IMR-90 (cell line): ENCODE measurements at places on chromosomes 5 and 9. TPM values are rescaled to one million over a fixed set of nuclear protein-coding genes. Genes with fewer than 3 reads are reported as not detected.

- DNase-seq = peak; percentile 67
Measured at GRCh38 chr5:43773478-43773844, 170.5 kb downstream of the NNT start.

GRCh38 chr5:156920042-156920860 is 42.8 kb downstream of the TIMD4 start:
- DNase-seq = no peak

GRCh38 chr5:171425596-171426244 is 6.3 kb downstream of the FGF18 start:
- DNase-seq = no peak

DNA sequence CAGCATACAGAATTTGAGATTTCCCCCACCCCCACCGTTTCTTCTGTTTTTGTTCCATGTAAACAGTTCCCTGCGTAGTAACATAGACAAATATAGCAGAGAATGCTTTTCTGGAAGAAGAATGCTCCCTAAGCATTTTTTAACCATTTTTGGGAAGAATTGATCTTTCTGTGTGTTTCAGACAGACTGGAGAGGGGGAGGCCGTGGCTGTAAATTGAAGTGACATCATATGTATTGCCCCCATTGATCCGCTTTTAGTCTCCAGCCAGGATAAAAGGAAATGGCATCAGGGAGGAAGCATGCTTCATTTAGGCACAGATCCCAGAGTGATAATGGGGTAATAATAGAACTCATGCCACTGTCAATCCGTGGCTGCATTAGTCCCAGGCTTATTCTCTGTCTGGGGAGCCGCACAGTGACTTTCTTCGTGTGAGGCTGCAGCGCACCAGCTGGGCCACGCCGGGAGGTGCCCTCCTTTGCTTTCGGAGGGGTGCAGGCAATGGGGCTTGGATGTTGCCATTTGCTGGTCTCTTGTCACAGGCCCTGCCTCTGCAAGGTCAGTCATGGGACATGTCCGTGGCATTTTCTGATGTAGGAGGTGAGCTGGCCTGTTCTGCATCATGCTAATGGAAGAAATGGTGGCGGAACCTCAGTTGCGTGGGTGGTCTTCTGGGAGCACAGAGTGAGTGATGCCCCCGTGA is 261.5 kb downstream of the FANCC start:
- DNase-seq = peak; percentile 77

DNA sequence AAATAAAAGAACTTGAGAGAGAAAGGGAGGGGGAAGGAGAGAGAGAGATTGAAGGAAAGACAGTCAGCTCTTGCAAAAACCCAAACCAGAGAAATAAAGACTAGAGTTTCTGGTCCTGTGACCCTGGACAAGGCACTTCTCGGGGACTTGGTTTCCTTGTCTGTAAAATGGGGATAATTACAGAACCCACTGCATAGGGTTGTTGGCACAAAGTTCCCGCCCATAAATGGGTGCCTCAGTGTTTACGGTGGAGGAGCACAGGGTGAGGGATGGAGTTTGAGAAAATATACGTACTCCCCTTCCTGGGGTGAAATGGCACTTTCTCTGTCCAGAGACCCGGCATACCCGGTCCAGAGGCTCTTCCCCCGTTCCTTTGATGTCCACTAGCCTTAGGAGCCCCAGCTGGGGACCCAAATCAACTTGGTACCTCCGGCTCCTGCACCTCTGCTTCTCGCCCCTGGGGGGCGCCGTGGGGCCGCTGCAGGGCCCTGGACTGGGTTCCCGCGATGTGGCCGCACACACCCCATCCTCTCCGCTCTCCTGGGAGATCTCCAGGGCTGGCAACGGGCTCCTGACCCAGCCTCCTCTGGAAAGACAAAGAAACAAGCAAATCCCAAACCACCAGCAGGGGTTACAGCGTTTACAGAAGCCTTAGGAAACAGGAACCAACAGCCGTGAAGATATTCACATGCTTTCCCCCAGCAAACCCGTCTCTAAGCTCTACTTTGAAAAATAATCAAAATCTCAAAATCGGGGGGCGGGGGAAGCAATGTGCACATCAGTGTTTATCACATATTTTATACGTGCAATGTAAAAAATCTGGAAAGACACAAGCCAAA is 26.3 kb downstream of the PTGES start:
- DNase-seq = peak; percentile 78

GRCh38 chr9:120931231-120932085 is 4.9 kb upstream of the TRAF1 start:
- DNase-seq = peak; percentile 75

GRCh38 chr5:41736641-41737040 is 133.6 kb downstream of the OXCT1 start:
- DNase-seq = peak; percentile 62

GRCh38 chr9:5644501-5644900 is 15.6 kb downstream of the RIC1 start:
- peak; percentile 16 for DNase-seq

DNA sequence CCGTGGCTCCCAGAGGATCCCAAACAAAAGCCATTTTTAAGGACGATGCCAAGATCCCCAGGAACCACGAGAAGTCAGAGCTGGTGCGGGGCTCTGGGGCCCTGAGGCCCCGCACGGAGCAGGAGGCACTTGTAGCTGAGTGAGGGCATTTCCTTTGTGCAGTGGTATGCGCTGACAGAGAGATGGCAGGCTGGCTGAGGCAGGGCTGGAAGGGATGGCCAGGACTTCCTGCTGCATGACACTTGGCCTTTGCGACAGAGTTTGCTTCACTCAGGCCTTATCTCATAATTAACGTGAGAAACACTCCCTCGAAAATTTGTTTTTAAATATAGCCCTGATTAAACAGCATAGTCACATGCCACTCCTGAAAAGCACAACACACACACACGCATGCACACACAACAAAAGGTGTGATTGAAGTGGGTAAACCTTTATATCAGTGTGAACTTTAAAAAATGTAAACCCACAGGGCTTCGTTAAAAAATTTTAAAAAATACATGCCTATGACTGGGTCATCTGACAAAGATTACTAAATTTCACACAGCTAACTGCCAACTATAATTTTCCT is 536.6 kb downstream of the PDE4D start:
- no peak for DNase-seq

GRCh38 chr5:125331987-125332598 is 585.7 kb upstream of the ZNF608 start:
- no peak for DNase-seq

DNA sequence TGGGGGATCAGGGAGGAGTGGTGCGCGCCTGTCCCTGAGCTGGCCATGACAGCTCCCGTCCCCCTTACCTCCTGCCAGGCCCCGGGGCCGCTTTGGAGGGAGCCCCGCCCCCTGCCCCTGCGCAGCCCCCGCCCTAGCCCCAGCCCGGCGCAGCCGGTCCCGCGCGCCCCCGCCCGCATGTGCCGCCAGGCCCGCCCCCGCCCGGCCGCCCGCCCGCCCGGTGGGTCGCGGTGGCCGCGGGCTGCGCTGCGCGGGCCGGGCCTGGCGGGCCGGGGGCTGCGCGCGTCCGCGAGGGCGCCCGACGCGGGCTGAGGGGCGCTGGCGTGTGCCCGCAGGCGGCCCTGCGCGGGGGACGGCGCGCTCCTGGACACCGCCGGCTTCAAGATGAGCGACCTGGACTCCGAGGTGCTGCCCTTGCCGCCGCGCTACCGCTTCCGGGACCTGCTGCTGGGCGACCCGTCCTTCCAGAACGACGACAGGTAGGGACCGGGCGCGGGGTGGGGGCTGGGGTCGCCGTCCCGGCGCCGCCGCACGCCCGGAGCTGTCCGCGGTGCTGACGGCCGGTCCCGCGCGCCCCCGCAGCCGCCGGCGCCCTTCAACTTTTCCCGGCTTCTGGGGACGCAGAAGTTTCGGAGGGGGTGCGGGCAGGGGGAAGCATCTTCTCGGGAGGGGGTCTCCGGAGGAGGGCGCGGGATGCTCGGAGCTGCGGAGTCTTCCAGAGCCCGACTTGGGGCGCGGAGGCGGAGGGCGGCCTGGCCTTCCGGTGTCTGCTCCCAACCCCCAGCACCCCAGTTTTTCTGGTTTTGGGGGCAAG is 12.5 kb downstream of the KCNT1 start:
- DNase-seq = no peak

GRCh38 chr9:134440636-134441226 is 114.5 kb downstream of the RXRA start:
- DNase-seq = no peak

DNA sequence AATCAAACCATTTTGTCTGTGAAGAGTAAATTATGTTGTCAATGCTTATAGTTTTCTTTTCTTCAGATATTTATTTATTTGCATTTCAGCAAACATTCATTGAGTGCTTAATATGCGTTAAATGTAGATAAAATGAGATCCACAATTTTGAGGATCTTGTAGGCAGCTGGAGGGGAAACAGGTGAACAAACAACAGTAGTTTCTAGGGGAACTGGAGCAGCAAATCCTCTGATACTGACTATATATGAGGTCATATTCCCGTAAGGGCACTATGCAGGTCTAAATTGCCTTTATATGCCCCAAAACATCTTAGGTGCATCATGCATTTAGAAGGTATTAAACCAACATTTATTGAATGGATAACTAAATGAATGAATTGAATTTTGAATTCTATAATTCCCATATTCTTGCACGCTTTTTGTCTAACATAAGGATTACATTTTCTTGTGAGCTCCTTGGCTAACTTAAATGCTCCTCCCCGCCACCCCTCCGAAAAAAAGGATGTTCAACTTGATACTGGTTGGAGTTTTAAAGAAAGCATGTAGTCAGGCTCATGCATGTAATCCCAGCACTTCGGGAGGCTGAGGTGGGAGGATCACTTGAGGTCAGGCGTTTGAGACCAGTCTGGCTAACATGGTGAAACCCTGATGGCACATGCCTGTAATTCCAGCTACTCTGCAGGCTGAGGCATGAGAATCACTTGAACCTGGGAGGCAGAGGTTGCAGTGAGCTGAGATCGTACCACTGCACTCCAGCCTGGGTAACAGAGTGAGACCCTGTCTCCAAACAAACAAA is 299.8 kb downstream of the TMEM38B start:
- no peak for DNase-seq

GRCh38 chr5:132058646-132059042 is 1.8 kb upstream of the IL3 start:
- no peak for DNase-seq

ISL1 gene
- under 0.01 TPM in 1 of 2 replicates, not detected in the other for total RNA-seq

FOXI1 gene
- not detected in 2 replicates for total RNA-seq

GTF3C4 gene
- total RNA-seq = 16.5 and 18.1 TPM in 2 replicates

MYORG gene
- 0.36 and 0.56 TPM in 2 replicates for total RNA-seq

PCDHGC3 gene
- 21.1 and 21.9 TPM in 2 replicates for total RNA-seq

FOXD4 gene
- 0.18 TPM in 1 of 2 replicates, not detected in the other for total RNA-seq

GMCL2 gene
- not detected in 2 replicates for total RNA-seq

RNF180 gene
- 0.36 and 0.56 TPM in 2 replicates for total RNA-seq

NR5A1 gene
- total RNA-seq = not detected in 2 replicates
